T-cell (primary cell): ENCODE measurements at places on chromosomes 5 and 9.

- DNase-seq, result no peak
Measured at GRCh38 chr5:125826214-125826613, 597.0 kb upstream of the GRAMD2B start.

- no peak for DNase-seq
Measured at GRCh38 chr5:33180900-33181299, 259.9 kb upstream of the TARS1 start.

DNA sequence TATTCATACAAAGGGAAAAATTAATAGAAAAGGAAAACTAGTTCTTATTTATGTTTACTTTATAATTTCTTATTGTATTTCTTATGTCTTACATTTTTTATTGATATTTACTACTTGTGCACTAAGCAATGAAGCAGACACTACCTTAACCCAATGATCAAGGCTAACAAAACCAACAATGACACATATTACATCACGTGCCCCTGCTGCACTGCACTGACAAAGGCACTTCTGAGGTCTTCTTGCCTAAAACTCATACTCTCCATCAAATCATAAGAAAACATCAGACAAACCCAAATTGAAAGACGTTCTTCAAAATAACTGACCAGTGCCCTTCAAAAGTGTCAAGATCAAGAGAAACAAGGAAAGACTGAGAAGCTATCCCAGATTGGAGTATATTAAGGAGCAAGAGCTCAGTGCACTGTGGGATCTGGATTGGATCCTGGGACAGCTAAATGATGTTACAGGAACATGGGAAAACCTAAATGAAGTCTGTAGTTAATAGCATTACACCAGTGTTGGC lies 230.9 kb downstream of the AUH start:
- no peak for DNase-seq

DNA sequence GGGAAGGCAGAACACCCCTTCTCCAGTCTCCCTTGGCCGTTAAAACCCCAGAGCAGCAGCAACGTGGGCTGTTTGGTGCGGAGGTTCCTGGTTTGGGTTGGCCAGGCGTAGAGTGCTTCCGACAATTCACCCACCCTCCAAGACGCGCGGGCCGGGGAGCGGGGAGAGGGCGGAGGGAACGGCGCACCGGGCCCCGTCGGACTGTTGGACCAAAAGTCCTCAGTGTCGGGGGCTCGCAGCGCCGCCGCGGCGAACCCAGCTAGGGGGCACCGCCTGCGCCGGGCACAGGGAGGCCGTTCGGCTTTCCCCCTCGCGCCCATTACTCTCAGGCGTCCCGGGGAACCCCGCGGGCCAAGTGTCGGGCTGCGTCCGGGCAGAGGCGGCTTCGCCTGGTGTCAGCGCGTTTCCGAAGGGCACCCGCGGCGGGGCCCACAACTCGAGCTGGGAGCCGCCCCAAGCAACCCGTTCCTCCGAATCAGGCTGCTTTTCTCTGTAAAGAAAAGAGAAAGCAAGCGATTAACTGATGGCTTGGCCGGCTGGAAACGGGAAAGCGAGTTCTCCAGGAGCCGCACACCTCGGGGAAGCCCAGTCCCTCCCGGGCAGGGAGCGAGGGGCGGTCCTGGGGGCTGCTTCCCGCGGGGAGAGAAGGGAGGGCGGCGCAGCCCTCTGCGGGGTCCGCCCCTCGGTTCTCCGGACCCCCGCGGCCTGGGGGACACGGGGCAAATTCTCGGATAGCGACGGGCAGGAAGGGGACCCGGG lies 145.5 kb downstream of the ERCC6L2 start:
- no peak for DNase-seq

DNA sequence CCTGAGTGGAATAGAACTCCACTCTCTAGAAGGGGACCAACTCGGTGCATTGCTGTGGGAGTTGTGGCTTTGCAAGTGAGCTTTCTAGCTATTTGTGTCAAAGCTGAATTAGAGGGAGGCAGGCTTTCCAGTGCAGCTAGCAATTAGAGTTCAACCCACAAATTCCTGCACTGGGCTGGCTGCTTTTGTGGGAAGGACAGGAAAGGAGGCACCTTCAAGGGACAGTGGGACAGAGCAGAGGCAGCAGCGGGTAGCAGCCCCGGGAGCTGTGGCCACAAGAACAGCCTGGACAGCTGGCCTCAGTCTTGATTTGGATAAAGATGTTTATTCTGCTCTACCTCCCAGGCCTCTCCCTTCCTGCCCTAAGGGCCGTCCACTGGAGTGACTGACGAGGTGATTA lies 83.7 kb upstream of the SLIT3 start:
- no peak for DNase-seq
